CD8-positive, alpha-beta T cell (primary cell): ENCODE measurements at places on chromosomes 16 and 17.
A peak's percentile ranks its signal among the peaks of the same experiment; 100 is the strongest.

- no peak for DNase-seq
These were observed 32.6 kb downstream of the KIFC3 start for GRCh38 chr16:57769541-57770145.

- no peak for DNase-seq
These were observed 172.8 kb downstream of the RBFOX3 start for GRCh38 chr17:79438058-79438457.

DNA sequence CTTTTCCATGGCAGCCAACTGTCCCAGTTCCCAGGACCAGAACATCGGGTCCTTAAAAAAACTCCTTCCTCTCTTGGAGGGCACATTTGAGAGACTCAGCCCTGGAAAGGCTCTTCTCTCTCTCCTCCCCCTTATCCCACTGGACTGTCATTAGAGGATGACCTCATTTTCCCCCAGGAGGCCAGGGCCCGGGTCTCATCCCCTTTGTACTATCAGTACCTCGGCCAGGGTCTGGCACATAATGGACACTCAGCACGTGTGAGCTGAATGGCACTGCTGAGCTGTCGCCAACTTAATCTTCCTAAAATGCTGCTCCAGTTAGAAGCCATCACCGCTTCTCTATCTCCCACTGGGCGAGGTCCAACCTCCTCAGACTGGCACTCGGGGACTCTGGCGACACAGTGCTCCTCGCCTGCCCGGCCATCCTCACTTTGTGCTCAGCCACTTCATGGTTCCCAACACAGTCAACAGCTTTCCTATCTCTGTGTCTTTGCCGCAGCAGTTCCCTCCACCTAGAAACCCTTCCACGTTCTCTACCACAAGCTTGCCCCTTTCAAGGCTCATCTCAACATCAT lies 3.6 kb upstream of the RHBDL3 start:
- DNase-seq: no peak

GRCh38 chr16:11915114-11915643 lies 577 bp downstream of the GSPT1 start:
- DNase-seq: peak; percentile 7

- no peak for DNase-seq
These were observed 179.3 kb downstream of the SEC14L1 start for GRCh38 chr17:77320044-77320440.
